ENCODE measurements at places on chromosomes 2 and 18.

- no peak for DNase-seq
These were observed 35.8 kb downstream of the SKOR2 start for GRCh38 chr18:47215554-47216138.

DNA sequence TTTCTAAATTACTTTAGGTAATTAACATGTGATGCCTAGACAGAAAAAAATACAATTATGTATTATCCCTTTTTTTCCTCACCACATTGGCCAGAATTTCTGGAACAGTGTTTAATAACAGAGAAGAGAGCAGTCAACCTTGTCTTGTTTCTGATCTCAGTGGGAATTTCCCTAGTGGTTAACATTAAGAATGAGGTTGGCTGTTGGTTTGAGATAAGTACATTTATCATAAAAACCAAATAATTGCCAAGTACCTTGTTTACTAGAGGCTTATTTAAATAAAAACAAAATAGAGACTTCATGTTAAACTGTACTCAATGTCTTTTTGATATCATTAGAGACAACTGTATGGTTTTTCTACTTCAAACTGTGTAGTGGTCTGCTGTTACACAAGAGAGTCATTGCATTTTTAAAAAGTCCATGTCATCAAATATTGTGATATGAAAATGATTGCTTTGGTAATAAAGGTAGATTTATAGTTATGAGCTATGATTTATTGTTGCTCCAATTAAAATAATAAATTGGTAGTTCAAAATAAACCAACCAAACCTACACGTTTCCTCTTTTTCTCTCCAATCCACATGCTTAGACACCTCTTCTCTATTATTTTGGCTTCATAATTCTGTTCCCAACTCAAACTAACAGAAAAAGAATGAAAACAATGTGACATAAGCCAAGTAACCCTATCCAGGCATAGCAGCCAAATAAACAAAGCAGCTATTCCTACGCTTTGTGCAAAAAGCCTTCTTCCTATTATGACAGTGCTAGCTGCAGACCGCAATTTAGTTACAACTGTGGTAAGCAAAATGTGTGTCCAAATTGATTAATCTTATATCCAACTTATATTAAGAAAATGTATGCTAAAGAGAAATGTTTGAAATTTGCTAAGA, 20.9 kb upstream of the TANK start:
- DNase-seq: no peak

DNA sequence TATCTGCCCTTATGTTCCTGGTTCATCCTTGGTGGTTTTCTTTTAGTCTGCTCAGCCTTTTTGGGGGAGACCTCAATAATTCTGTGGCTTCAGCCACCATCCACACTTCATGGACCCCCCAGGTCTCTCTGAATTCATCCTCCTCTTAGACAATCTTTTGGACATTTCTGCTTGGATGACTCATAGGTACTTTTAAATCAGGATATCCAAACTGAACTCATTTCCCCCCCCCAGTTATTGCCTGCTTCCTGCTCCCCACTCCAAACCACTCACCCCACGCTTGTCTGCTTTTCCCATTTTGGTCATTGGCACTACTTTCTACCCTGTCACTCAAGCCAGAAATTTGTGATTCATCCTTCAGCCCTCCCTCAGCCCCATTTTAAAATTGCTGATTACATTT, 78.5 kb downstream of the TANC1 start:
- DNase-seq: no peak

- DNase-seq: no peak
These were observed 292.3 kb upstream of the ID2 start for GRCh38 chr2:8389431-8390108.

GRCh38 chr2:207925601-207926000, 99.7 kb downstream of the PLEKHM3 start:
- no peak for DNase-seq
